ENCODE measurements at places on chromosomes 3 and 15.

- no peak for DNase-seq
These were observed 99.5 kb downstream of the SV2B start for GRCh38 chr15:91199511-91199910.

- no peak for DNase-seq
These were observed 69.1 kb upstream of the TNFAIP8L3 start for GRCh38 chr15:51163843-51164242.

DNA sequence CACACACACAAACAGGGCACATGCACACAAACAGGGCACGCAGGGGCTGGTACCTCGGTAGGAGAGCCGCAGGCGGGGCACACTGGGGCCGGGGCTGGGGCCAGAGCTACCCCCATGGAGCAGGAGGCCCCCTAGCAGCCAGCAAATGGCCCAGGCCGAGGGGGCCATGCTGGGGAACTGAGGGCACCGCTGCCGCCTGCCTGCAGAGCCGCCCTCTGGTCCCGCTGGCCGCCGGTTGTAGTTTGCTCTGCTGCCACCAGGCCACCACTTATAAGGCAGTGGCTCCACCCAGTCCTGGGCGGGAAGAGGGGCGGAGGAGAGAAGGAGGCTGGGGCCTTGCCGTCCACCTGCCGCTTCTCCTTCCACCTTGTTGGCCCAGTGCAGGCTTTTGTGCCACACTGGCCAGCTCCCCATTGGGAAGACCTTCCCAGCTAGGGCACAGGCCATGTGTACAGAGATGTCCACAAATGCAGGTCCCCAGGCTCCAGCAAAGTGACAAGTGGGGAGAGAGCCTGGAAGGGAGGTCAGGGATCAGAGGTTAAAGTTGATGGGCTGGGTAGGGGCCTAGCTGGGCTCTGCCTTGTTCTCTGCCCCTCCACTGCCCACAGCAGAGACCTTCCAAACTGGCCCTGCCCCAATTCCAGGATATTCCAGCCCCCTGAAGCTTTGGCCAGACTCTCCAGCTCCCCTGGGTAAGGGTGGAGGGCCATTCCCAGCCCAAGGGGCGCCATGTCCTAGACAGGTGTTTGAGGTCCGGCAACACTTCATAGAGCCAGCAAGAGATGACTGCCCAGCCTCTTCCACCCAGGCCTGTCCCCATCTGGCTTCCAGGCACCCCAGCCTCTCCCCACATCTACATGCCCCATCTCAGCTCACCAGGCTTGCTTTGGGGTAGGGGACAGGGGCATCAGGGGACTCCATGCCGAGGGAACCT lies at the start of gene SEMA3G:
SEMA3G (minus strand) TSS at position 244 of the 934 bp plus-strand sequence; CDS start at position 168, 76 bp downstream.
- peak; percentile 67 for DNase-seq

DNA sequence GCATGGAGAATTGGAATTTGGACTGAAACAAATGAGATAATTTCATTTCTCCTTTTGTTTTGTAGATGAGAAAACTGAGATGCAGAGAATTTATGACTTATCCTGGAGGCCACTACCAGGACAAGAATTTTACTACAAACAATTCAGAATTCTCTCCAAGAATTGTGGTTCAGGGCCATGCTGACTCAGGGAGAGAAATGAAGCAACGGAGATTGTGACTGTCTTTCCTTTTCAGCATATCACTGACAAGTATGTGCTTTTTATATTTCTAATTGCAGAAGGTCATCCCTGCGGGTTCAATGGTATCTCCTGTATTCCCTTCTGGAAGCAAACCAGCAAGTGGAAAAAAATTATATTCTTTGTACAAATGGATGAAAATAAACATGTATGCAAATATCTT lies 170.8 kb upstream of the MITF start:
- no peak for DNase-seq

- DNase-seq = no peak
These were observed 3.0 kb downstream of the KNL1 start for GRCh38 chr15:40597024-40597423.

- peak; percentile 80 for DNase-seq
These were observed 102.1 kb downstream of the ASB7 start for GRCh38 chr15:100704281-100705055.

DNA sequence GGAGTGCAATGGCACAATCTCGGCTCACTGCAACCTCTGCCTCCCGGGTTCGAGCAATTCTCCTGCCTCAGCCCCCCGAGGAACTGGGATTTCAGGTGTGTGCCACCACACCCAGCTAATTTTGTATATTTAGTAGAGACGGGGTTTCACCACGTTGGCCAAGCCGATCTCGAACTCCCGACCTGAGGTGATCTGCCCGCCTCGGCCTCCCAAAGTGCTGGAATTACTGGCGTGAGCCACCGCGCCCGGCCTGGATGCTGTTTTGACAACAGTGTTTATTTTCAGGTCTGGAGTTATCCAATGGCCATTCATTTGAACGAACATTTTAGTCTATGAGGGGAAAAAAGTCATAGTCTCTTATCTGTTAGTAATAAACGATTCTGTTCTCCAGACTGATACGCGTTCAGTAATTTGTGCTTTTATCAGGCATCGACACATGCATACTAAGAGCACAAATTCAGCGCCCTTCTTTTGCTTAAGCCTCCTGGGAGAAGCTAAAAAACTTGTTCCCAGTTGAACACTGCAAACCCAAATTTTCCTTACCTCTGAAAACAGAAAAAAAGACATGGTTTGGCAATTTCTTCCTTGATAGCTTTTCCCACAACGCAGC lies 1.3 kb downstream of the B3GALNT1 start:
- DNase-seq = no peak

- no peak for DNase-seq
These were observed 153.2 kb upstream of the FRMD4B start for GRCh38 chr3:69539134-69539533.

DNA sequence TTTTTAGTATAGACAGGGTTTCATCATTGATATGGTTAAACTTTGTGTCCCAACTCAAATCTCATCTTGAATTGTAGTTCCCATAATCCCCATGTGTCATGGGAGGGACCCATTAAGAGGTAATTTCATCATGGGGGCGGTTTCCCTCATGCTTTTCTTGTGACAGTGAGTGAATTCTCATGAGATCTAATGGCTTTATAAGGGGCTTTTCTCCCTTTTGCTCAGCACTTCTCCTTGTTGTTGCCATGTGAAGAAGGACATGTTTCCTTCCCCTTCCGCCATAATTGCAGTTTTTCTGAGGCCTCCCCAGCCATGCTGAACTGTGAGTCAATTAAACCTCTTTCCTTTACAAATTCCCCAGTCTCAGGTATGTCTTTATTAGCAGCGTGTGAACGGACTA lies 20.2 kb upstream of the ZNF710 start:
- DNase-seq = no peak

DNA sequence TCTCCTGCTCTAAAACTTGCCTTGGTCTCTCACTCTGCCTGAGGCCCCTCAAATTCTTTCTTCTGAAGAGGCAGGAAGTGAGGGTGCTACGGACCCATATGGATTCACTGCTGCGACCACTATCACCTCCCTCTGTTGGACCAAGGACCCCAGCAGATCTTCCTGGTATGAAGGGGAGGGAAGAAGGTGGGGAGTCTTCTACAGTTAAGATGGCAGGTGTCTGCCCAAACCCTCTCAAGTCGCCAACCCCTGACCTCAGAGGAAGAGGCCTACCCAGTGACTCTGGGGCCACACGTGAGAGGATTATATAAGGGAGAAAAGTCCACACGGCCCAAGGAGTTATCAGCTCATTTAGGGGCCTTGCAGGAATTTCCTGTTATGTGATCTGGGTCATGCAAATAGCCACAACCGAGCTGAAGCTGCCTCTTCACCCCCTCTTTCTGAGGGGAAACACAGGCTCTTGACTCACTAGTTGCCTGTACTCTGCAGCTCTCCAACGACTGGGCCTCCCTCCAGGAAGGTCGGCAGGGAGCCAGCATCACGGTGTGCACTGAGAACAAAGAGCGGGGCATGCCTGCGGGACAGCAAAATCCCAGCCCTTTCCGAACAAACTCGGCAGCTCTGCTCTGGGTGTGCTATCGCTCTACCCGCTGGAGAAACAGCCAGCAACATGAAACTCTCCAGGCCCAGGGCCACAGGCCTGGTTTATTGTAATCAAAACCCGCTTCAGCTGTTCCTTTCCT lies 116.0 kb downstream of the XXYLT1 start:
- peak; percentile 99 for DNase-seq

DNA sequence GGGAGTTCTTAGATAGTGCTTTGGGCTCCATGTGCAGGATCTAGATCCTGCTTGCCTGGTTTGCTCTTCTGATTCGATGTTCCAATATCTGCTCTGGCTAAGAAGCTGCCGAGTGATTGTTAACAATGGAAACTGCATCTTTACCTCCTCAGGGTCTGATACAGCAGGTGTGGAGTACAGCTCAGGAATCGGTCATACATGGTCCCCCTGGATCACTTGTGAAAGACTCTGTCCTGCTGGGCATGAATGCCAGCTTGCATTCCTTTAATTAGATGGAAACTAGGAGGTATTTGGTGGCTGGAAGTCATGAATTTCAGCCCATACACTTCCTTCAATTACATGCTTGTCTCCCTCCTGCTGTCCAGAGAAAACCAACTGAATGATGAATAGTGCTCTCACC lies 95.3 kb downstream of the CHRNA7 start:
- DNase-seq = no peak

DNA sequence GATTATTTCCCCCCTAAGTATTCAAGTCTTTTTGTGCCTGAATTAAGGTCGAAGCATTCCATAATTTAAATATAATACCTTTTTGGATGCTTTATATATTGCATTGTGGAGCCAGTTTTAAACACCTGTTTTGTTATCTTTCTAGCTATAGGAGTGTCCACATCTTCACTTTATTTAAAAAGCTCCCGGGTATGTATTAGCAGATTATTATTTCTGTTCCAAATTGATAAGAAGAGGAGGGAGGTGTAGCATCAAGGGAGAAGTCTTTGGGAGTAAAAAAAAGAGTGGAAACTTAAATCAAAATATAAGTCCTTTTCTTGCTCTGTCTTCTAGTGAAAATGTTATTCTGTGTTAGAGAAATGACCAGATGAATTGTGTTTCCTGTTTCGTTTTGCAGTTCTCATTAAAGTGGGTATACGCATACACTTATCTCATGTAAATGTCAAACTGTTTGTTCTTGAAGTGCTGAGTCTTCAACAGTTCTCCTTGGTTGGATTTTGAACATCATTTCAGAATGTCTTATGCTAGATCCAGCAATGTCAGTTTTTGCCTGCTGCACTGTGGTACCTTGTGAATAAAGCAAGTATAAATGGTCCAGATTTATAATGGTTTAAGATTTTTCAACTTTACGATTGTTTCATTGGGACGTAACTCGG lies 105.8 kb downstream of the FNDC3B start:
- DNase-seq = no peak

- no peak for DNase-seq
These were observed 861.0 kb upstream of the NR2F2 start for GRCh38 chr15:95469496-95470000.

GRCh38 chr3:32428092-32429068 lies 36.7 kb downstream of the CMTM7 start:
- no peak for DNase-seq

- DNase-seq = no peak
These were observed 280.2 kb upstream of the STT3B start for GRCh38 chr3:31252216-31253185.

DNA sequence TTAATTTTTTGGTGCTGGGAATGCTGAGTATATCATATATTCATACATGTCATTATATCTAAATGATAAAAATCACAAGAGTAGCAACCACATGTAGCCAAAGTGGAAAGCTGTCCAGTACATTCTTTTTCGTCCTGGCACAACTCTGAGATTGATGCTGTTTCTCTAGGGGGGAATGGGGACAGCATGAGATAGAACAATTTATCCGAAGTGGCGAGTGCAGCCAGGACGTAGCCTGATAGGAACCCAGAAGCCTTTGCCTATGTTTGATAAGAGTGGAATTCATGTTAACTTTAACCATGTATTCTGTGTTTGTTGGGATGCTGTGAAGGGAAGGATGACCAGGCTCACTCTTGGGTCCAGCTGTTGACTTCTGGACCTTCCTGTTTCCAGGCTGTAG lies 20.9 kb downstream of the PTPRG start:
- DNase-seq = no peak

GRCh38 chr3:16350597-16351318 lies 85.7 kb downstream of the OXNAD1 start:
- peak; percentile 23 for DNase-seq

DNA sequence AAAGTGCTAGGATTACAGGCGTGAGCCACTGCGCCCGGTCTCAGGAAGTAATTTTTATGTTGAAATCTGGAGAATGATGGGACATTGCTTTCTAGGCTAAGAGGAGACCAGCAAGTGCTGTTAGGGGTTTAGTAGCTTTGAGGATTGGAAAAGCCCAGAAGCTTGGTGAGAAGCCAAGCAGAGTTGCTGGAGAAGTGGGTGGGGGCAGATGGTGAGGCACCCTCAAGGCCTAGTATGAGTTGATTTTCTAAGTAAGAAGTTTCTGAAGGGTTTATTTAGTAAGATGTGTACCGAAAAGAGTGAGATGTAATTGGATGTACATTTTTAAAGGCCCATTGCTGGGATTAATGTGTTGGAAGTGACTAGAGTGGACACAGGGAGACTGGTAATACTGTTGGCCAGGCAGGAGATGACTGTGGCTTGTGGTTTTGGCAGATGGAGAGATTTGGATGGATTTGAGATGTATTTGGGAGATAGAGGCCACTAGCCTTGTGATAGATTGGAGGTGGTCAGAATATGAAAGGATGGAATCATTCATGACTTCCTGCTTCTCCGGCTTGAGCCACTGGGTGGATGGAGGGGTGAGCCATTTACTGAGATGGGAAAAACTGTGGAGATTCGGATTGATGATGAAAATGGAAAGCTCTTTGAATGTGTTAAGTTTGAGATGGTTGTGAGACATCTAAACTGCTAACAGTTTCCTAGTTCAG lies 2.3 kb downstream of the LRRC28 start:
- DNase-seq = peak; percentile 56

DNA sequence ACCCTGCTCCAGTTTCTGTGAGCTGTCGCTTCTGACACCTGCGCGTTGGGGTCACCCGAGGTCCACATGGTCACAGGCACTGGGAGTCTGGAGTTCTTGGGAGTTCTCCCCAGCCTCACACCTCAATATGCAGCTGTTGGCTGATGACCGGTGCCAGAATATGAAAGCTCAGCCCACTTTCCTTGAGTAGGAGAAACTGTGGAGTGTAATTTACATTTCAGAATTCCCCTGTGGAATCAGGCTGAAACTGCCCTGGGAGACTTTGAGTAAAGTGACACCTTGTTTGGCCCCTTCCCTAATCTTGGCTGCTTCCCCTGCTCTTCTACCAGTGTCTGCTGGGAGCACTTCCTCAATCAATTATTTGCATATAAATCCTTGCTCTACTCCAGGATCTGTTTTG lies 255.9 kb downstream of the NFKBIZ start:
- no peak for DNase-seq

GRCh38 chr3:46321461-46322104 lies 32.3 kb upstream of the CCR2 start:
- no peak for DNase-seq

GRCh38 chr15:36673039-36673438 lies 93.6 kb downstream of the CDIN1 start:
- no peak for DNase-seq

DNA sequence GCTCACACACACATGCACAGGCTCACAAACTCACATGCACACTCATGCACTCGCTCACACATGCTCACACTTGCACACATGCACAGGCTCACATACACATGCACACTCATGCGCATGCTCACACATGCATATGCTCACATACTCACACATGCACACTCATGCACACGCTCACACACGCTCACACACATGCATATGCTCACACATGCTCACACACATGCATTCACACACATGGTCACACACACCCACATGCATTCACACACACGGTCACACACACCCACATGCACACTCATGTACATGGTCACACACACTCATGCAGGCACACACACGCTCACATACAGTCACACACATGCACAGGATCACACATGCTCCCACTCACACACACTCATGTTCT lies 132.8 kb upstream of the SMAD3 start:
- no peak for DNase-seq

- DNase-seq = no peak
These were observed 288.3 kb downstream of the CNTN6 start for GRCh38 chr3:1380926-1381646.

Data from Daoy (cell line).